ENCODE measurements at places on chromosomes 11 and 22. TPM values are rescaled to one million over a fixed set of nuclear protein-coding genes. Genes with fewer than 3 reads are reported as not detected.
A peak's percentile ranks its signal among the peaks of the same experiment; 100 is the strongest.

CCDC34 gene
- 11.1 TPM for total RNA-seq

DNA sequence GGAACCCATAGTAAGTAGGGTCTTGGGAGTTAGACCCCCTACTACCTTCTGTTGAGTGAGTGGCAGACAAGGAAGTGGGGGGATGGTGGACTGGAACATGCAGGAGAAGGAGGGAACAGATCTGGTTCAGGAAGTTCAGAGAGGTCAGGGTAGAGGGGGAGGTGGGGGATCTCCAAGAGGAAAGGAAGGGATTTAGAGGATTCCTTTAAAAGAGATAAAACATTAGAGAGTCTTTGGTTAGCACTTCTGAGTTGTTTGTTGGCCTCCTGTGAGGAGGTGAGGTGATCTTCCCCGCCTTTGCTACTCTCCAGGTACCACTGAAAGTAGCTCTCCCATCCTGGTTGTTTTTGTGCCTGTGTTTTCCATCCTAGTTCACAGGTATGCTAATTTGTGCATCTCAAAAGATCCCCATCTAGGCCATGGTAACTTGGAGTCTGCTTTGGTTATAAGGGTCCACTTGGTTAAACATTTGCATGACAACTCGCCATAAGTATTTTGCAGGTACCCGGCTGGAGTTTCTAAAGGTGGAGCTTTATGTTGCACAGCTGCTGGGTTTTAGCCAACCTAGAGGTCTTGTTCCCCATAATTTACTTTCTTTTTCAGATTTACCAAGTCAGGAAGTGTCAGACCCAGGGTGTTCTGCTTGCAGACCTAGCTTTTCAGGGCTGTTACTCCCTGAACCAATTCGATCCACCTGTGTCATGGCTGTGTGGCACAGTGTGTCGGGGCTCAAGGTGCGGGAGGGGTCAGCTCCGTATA lies 79.3 kb upstream of the SORL1 start:
- peaks cover 12% of the 10 kb centered on the region for H3K4me1 ChIP-seq
- no peaks in the 10 kb centered on the region for H3K27me3 ChIP-seq
- H3K36me3 ChIP-seq, result no peaks in the 10 kb centered on the region
- H3K27ac ChIP-seq, result no peak overlapping the region
- H3K4me3 ChIP-seq, result no peak overlapping the region
- no peak for DNase-seq

- no peak for DNase-seq
- H3K4me1 ChIP-seq, result peaks cover 20% of the 10 kb centered on the region
- H3K27me3 ChIP-seq, result no peaks in the 10 kb centered on the region
- no peak overlapping the region for H3K27ac ChIP-seq
- H3K4me3 ChIP-seq, result no peak overlapping the region
Measured at GRCh38 chr11:72789493-72790131, 4.2 kb downstream of the STARD10 start.

GRCh38 chr11:25755381-25755780 lies 576.5 kb upstream of the ANO3 start:
- peaks cover 3% of the 10 kb centered on the region for H3K4me1 ChIP-seq
- peaks cover 1% of the 10 kb centered on the region for H3K36me3 ChIP-seq
- H3K27me3 ChIP-seq, result no peaks in the 10 kb centered on the region
- DNase-seq, result no peak
- H3K4me3 ChIP-seq, result no peak overlapping the region

GRCh38 chr11:123321636-123322035 lies 108.4 kb upstream of the GRAMD1B start:
- no peak for DNase-seq
- no peak overlapping the region for H3K27ac ChIP-seq
- H3K4me1 ChIP-seq, result no peaks in the 10 kb centered on the region
- H3K27me3 ChIP-seq, result peaks cover 26% of the 10 kb centered on the region
- no peaks in the 10 kb centered on the region for H3K36me3 ChIP-seq
- no peak overlapping the region for H3K4me3 ChIP-seq

CEND1 gene
- not detected for total RNA-seq

MUC5AC gene
- total RNA-seq, result not detected

KCNJ4 gene
- total RNA-seq, result 2.8 TPM

GRCh38 chr22:48098921-48099245 lies 1336.4 kb downstream of the TBC1D22A start:
- H3K27me3 ChIP-seq, result peaks cover 70% of the 10 kb centered on the region
- no peaks in the 10 kb centered on the region for H3K36me3 ChIP-seq
- no peak overlapping the region for H3K27ac ChIP-seq
- DNase-seq, result peak; percentile 0

DNA sequence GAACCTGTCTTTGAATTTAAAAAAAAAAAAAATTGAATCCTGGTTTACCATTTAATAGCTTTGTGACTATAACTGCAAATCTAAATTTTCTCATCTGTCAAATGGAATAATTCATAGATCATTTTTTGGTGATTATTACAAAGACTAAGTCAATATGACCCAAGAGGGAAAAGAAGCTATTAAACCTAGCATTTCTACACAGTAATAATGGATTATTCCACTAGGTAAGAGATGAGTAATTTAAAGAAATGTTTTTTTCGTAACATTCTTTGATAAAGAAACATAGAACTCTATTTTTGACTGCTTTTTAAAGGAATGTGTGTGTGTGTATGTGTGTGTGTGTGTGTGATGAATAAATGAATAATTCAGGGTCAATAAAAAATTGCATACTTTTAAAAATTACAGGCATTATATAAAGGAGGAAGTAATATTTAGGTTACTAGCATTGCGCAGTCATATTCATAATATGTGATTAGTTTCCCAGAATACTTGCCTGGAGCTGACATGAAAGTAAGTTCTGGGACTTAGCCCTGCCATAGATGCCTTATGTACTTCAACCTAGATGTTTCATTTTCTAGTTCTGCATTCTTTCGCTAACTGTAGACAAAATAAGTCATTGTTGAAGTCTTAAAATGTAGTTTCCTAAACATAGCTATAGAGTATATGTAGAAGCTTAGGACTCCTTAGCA lies 72.9 kb downstream of the TMEM135 start:
- H3K27me3 ChIP-seq, result no peaks in the 10 kb centered on the region
- H3K27ac ChIP-seq, result no peak overlapping the region
- no peak overlapping the region for H3K4me3 ChIP-seq
- peaks cover 12% of the 10 kb centered on the region for H3K36me3 ChIP-seq
- DNase-seq, result no peak

GRCh38 chr11:95325777-95326258 lies 94.8 kb upstream of the SESN3 start:
- peak overlapping the region; percentile 4 for H3K27ac ChIP-seq
- H3K36me3 ChIP-seq, result peaks cover 6% of the 10 kb centered on the region
- no peak overlapping the region for H3K4me3 ChIP-seq
- peaks cover 32% of the 10 kb centered on the region for H3K4me1 ChIP-seq
- no peak for DNase-seq
- no peaks in the 10 kb centered on the region for H3K27me3 ChIP-seq

GRCh38 chr11:125157953-125158680 lies 6.4 kb upstream of the PKNOX2 start:
- no peak overlapping the region for H3K4me3 ChIP-seq
- DNase-seq, result no peak
- peaks cover 60% of the 10 kb centered on the region for H3K4me1 ChIP-seq
- no peak overlapping the region for H3K27ac ChIP-seq
- peaks cover 2% of the 10 kb centered on the region for H3K27me3 ChIP-seq
- H3K36me3 ChIP-seq, result no peaks in the 10 kb centered on the region

- no peaks in the 10 kb centered on the region for H3K27me3 ChIP-seq
- no peak overlapping the region for H3K27ac ChIP-seq
Measured at GRCh38 chr11:34719303-34719848, 98.5 kb downstream of the EHF start.

DNA sequence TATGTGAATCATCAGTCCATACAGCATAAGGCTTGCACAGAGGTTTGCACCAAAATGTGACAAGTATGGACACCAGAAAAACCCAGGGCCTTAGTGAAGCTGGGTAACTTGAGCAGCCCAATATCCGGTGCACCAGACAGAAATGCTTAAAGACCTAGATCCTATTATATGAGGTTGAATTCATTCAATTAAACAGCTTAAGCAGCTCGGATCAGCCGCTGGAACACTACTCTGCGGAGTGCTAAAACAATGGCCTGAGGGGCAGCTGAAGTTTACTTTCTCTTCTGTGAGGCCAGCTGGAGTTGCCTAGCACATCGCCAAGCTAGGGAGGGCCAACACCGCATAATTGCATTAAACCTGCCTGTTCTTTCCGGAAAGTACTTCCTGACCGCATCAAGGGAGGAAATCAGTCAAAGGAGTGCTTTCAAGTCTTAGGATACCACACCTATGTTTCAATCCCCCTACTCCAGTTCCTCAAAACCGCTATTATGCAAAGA lies 17.0 kb upstream of the FAM181B start:
- H3K27ac ChIP-seq, result no peak overlapping the region
- H3K27me3 ChIP-seq, result peaks cover 15% of the 10 kb centered on the region
- no peak for DNase-seq
